NCI-H146 (cell line): ENCODE measurements at places on chromosomes 12 and 14.

GRCh38 chr12:70549340-70550179 lies 87.7 kb downstream of the PTPRB start:
- DNase-seq = no peak

DNA sequence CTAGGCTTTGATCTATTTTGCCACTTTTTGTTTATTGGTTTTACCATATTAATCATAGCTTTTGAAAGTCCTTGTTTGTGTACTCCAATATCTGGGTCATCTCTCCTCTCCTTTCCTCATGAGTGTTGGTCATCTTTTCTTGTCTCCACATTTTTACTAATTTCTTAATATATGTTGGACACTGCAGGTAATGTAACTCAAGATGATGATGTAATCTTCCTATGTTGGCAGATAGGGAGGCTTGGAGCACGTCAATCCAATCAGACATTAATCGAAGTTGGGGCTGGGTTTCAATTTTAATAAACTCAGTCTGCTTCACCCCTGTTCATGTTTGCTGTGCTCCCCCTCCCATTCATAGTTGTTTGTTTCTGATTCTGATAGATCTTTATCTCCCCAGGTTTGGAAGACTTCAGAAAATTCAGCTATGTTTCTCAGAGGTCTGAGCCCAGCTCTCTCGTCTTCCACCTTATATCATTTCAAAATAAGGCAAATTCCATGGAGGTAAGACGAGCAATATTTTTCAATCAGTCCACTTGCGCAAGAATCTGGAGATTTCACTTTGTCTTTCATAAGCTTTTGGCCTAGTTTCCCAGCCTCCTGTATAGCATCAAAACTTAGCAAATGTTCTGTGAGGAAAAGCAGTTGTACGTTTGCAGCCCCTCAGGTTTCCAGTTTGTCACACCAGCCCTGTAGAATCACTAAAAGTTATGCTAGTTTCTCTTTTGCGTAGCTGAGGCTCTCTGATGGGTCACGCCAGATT lies 504.1 kb downstream of the TMTC2 start:
- DNase-seq = no peak

DNA sequence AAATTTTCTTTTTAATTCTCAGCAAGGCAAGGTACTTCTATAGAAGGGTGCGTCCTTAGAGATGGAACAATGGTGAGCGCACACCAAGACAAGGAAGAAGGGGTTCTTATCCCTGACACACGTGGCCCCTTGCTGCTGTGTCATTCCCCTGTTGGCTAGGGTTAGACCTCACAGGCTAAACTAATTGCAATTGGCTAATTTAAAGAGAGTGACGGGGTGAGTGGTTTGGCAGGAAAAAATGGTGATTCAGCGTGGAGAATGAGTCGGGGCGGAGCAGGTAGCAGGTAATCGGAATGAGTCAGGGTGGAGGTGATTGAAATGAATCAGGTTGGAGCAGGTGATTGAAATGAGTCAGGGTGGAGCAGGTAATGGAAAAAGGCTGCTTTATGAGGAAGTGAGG lies 36.3 kb upstream of the HECTD1 start:
- no peak for DNase-seq

DNA sequence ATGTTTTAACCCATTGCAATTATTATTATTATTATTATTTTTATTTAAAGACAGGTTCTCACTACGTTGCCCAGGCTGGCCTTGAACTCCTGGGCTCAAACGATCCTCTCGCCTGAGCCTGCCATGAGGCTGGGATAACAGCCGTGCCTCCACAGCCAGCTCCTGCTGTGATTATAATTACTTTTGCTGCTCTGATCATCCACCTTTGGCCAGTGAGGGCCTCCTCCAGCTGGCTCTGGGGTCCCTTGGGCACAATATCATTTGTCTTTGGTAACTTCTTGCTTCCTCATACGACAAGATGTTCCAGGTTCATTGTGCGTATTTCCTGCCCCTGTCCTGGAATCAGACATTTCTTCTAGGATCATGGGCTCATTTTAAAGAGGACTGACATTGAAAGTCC lies 28.4 kb downstream of the LRTM2 start:
- no peak for DNase-seq

- DNase-seq = no peak
These were observed 14.8 kb upstream of the RIC8B start for GRCh38 chr12:106759526-106760183.

DNA sequence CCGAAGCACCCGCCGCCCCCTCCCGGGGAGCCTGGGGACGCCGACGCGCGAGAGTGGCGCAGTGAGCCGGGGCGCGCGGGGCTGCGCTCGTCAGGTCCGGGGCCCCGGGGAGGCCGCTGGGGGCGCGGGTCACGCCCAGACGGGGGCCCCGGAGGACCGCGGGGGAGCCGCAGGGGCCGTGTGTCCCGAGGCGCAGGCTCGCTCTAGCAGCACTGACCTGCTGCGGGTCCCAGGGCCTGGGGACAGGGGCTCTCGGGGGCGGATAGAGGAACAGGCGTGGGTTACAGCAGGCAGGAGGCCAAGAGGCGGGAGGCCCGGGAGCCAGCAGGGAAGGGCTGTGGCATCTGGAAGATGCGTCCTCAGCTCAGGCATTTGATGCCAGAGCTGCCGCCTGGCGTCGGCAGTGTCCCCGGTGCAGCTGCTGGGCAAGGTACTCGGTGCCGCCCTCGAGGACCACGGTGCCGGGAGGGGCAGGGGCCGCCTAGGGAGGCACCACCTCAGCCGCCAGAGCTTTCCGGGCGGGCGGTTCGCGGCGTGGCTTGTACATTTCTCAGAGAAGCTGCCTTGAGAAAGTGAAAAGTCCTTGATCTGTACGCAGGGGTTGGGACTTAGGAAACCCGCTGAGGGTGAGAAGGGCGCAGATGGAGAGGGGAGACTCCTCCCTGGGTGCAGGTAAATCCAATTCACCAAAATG lies 1.2 kb downstream of the WNT5B start:
- peak; percentile 73 for DNase-seq

DNA sequence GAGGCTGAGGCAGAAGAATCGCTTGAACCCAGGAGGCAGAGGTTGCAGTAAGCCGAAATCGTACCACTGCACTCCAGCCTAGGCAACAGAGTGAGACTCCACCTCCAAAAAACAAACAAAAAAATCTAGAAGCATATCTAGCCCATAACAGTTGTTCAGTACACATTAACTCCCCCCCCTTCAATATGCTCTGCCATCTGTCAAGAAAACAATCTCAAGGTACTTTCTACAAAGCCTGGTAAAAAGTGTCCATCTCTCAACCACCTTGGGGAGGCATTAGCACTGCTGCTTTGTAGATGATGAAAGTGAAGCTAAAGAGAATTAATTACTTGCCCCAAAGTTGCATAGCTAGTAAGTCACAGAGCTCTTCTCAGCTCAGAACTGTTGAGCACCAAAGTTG lies 24.9 kb downstream of the LGALS3 start:
- DNase-seq = no peak

DNA sequence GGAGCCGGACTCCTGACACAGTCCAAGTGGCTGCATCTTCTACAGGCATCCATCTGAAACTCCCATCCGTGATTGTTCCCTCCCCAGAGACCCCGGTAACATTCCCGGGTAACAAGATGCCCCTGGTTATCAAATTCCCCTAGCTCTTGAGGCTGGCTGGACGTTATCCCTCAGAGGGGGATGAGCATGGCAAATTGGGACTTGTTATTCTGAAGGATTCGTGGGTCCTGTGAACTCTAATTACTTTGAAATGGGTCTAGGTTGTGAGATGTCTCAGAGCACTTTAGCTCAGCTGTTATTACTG lies 642 bp upstream of the PAN2 start:
- DNase-seq = no peak

- DNase-seq = no peak
These were observed 68.7 kb downstream of the CCDC88C start for GRCh38 chr14:91348845-91349465.

- no peak for DNase-seq
These were observed 204.3 kb downstream of the TTC7B start for GRCh38 chr14:90611936-90612335.
